ENCODE measurements at places on chromosomes 11 and 22. TPM values are rescaled to one million over a fixed set of nuclear protein-coding genes. Genes with fewer than 3 reads are reported as not detected.
A peak's percentile ranks its signal among the peaks of the same experiment; 100 is the strongest.

The JHY gene
- total RNA-seq = 12.3 TPM

The SLC22A8 gene
- not detected for total RNA-seq

The OR8D1 gene
- not detected for total RNA-seq

The SCGB1C1 gene
- not detected for total RNA-seq

The SCYL1 gene
- total RNA-seq = 92.1 TPM

The ZNF215 gene
- 0.31 TPM for total RNA-seq

The EXPH5 gene
- total RNA-seq = 4.8 TPM

The TSGA10IP gene
- not detected for total RNA-seq

The SCO2 gene
- 1.8 TPM for total RNA-seq

The SYCE3 gene
- not detected for total RNA-seq

The IFITM10 gene
- total RNA-seq = not detected

The SOX10 gene
- total RNA-seq = 6.9 TPM

The ZNF408 gene
- 14.2 TPM for total RNA-seq

- no peak for ATAC-seq
These were observed 1.9 kb downstream of the RDX start for GRCh38 chr11:110294509-110294908.

DNA sequence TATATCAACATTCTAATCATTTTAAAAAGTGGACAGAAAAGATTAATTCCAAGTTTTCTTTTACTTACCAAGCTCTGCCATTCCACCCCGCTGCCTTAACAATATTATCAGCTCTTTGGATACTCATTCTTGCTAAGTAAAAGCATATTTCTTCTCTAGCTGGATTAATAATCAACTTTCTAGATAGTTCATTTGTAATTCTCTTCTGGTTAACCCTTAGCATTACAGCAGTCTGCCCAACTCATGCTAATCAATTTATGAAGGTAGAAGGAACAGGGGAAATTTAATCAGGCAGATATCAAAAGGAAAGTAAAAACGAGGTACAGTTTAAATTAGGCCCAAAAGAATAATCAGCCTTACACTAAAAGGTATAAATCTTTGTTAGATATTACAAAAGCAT lies 41.0 kb upstream of the SOX6 start:
- ATAC-seq = no peak

- ATAC-seq = peak; percentile 71
These were observed 7.6 kb upstream of the KCTD14 start for GRCh38 chr11:78030429-78031325.

GRCh38 chr22:48753752-48754517 lies 1073.7 kb downstream of the BRD1 start:
- ATAC-seq = no peak

DNA sequence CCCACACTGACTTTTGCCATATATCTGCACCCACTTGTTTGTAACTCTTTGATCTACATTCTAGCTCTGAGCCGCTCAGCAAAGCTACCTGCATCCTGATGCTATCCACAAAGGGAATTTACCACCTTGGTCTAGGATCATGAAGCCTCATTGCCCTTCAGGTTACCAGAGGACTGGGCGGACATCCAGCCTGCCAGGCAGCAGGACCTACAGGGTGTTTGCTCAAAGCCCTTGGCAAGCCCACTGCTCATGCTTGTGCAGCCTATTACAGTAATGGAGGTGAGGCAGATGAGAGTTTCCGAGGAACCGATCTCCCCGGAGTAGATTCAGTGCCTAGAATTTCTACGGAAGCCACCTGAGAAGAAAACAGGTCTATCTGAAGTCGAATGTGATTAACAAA lies 417.2 kb downstream of the OPCML start:
- no peak for ATAC-seq

GRCh38 chr11:70326365-70326811 lies 55.9 kb downstream of the PPFIA1 start:
- ATAC-seq = peak; percentile 91

- no peak for ATAC-seq
These were observed 71.6 kb downstream of the SBF2 start for GRCh38 chr11:10222399-10222798.

DNA sequence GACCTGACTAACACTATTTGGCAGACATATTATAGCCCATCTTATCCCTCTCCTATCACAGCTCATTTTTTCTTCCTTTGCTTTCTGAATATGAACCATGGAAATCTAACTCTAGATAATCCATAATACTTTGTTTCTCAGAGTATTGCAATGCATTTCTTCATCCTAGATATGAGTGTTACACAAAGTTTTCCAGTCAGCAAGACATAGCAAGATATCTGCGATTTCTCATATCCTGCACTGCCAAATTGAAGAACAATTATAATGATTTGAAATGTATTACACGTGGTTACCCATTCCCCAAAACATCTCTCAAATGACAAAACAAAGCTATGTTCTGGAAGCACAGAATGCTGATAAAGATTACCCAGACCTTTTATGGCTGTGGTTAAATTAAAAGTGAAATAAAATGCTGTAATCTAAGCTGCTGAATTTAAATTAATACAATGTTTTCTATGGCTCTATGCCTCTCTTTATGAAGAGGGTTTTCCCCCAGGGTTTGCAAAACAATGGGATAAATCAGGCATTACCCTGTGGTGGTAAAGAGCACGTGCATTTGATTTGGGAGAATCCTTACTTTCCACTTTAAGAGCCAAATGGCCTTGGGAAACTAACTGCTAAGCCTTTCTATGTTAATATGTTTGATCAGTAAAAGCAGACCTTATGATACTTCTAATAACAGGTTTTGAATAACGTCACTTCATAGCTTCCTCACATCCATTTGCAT lies 1291.0 kb upstream of the CNTN5 start:
- no peak for ATAC-seq

DNA sequence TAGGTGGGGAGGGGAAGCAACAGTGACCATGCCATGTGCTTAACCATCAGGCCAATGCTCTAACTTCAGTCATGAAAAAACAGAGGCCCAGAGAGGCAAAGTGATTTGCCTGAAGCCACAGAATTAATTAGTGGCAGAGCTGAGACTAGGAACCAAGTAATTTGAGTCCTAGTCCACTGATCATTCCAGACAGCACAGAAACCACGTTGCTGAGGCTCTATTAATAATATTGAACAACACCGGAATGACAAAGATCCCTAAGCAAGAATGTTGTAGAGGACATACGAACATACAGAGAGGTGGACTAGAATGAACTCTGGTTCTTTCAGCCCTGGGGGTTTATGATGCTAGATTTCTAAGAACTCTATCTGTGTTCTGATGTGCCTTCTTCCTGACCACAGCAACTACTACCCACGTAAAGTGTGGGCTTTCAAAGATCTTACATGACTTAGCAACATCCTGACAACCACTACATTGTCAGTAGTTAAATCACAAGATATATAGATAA lies 92.3 kb downstream of the GAB2 start:
- no peak for ATAC-seq

DNA sequence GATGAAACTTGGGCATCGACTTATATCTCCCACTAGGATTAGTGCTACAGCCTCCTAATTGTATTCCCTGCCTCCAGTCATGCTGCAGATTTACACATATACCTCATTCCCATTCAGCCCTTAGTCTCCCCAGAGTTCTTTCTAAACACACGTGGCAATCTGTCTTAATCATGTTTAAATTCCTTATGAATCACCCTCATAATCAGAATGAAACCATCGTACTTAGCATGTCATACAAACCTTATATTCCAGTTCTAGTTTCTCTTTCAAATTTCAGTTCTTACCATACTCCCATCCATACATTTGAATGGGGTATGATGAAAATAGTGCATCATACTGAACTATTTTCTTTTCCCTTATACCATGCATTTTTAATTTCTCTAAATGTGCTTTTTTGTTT lies 6.0 kb upstream of the OR10A2 start:
- ATAC-seq = no peak

DNA sequence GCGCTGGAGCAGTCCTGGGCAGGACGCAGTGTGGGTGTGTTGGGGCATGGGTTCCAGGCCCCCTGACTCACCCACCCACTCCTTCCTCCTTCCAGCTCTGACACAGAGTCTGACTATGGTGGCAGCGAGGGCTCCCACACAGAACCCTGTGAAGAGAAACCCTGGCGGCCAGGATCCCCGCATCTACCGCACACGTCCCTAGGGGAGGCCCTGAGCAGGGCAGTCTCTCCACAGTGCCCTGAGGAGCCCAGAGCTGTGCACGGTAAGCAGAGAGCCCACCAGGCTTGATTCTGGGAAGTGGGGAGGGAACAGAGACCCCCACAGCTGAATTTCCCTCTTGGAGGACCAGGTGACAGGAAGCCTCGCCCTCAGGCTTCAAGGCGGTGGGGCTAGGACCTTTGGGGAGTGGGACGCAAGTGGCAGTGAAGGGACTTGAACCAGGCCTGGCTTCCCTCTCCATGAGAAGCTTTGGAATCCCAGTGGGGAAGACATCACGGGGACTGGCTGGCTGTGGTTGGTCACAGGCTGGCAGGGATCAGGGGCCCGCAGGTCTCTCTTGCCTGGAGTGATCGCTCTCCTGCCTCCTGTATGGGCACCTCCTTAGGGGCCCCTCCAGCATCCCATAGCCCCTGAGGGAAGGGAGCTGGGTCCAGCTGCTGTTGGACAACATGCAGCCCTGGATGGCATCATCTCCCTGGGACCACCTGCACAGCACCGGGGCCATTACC lies 96.4 kb upstream of the PARVA start:
- no peak for ATAC-seq

GRCh38 chr11:849951-850774 lies 7.5 kb downstream of the TSPAN4 start:
- no peak for ATAC-seq

DNA sequence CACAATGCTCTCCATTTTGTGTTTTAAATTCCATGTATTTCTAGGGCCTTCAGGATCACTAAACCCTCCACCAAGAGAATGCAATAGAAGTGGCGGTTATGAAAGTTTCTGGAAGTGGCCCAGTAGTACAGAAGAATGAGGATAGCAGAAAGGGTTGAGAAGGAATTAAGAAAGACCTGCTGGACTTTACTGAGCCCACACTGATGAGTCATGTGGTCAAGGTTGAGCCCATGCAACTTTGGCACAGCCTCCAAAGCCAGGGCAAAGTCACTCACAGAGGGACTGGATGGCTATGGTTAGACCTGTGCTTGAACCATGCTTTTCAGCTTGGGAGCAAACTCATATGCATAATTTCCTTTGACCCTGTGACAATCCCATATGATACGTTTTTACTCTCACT lies 102.9 kb upstream of the PLET1 start:
- ATAC-seq = no peak

DNA sequence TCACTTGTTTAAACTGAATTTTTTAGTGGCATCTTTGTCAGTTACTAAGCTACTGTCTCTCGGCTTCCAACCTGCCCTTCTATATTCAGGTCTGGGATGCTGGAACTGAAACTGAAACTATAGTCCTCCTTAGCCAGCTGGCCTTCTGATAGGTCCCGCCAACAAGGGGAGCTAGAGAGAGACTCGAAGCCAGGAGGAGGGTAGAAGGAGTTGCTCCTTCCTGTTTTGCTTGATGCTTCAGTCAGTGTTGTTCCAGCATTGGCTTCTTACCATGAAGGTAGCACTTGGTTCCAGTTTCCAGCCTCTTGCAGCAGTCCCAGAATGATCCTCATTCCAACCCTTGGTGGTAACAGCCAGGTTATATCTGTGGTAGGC lies 32.9 kb upstream of the HORMAD2 start:
- ATAC-seq = no peak

DNA sequence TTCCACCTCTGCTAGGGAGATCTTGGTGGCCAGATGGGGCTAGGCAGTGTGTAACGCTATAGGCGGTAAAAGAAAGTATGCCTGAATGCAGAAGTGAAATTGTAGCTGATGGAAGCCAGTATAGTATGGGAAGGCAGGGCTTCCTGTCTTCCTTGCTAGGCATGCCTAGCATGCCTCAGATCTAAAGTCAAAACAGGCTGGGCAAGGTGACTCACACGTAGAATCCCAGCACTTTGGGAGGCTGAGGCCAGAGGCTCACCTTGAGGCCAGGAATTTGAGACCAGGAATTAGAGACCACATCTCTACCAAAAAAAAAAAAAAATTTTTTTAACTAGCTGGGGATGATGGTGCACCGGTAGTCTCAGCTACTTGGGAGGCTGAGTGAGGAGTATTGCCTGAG lies 281.7 kb upstream of the MTNR1B start:
- ATAC-seq = no peak

- ATAC-seq = no peak
These were observed 12.0 kb upstream of the MMP1 start for GRCh38 chr11:102809971-102810370.

DNA sequence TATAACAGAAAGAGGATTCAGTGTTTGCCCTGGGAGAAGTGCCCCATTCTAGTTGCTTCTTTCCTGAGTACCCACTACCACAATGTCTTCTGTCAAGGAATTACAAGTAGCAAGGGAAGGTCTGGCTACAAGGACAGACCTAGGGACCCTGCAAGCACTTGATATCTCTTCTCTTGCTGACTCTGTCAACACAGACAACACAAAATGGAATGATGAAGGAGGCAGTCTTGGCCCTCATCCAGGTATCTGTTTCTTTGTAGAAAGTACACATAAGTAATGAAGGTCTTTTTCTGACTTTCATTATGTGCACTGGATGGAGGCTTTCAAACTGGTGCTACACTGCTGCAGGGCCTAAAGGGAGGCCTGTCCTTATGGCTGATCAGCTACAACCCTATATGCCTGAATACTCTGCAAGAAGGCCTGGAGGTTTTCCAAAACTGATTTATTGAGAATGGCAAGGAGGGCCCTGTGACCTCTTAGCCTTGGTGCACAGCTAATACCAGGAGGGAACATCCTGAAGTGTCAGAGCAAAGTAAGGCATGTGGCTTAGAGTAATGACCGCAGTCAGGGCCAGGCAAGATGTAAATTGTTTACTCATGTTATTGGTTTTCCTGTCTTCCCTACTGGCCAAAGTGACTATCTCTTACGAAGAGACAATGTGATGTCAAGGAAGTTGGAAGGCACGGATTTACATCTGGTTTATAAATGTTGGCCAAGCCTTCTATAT lies 31.2 kb downstream of the GAB2 start:
- no peak for ATAC-seq

- no peak for ATAC-seq
These were observed 2.7 kb upstream of the HEPN1 start for GRCh38 chr11:124916370-124916710.

GRCh38 chr11:69393865-69394233 lies 87.6 kb upstream of the LINC01488 start:
- ATAC-seq = no peak

GRCh38 chr22:39185601-39186012 lies 33.1 kb upstream of the CBX7 start:
- ATAC-seq = peak; percentile 87

DNA sequence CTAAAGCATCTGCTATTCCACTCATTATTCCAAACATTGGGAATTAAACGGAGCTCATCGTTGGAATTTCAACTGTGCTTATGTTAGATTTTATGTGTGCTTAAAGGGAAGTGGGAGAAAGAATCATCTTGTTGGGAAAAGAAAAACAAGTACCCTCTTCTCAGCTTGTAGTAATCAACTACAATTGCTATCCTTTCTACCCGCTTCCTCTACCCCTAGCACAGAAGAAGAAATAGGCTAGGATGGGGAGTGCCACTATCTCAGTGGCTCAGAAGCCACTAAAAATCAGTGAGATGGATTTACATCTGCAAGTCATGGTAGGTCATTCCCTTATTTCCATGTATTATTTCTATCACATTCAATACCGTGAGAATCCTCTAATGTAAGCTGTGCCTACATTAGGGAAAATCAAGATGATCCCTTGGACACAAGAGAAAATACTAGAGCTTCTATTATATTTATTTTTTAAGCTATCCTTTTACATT lies 97.9 kb upstream of the CD44 start:
- no peak for ATAC-seq

GRCh38 chr11:6067502-6067901 lies 36.9 kb upstream of the OR56A1 start:
- ATAC-seq = no peak

GRCh38 chr11:62461740-62462507 lies 43.1 kb downstream of the SCGB1A1 start:
- no peak for ATAC-seq

GRCh38 chr11:107792049-107792443 lies 66.5 kb downstream of the SLC35F2 start:
- no peak for ATAC-seq
